ENCODE measurements at places on chromosomes 2 and 18.

GRCh38 chr2:82316586-82316985 is 2012.0 kb upstream of the LRRTM1 start:
- no peak for DNase-seq

- no peak for DNase-seq
These were observed 480.0 kb upstream of the HS6ST1 start for GRCh38 chr2:128798502-128799283.

DNA sequence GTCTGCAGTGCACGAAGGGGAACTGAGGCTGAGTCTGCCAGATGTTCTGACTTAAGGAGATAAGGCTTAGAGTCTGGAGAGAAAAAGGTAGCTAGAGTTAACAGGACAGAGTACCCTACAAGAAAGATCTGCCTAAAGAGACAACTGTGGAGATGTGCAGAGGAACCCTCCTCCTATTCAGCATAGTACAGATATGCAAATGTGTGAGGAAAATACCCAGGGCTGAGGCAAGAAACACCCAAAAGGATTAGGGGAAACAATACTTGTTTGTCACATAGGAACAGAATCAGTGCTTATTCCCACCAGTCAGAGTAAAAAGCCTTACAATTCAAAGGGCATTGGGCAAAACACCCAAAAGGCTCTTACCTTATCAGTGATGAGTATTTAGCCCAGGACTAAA is 67.8 kb downstream of the SS18 start:
- no peak for DNase-seq

- DNase-seq, result no peak
These were observed 26.0 kb downstream of the MARCO start for GRCh38 chr2:118968042-118968441.

DNA sequence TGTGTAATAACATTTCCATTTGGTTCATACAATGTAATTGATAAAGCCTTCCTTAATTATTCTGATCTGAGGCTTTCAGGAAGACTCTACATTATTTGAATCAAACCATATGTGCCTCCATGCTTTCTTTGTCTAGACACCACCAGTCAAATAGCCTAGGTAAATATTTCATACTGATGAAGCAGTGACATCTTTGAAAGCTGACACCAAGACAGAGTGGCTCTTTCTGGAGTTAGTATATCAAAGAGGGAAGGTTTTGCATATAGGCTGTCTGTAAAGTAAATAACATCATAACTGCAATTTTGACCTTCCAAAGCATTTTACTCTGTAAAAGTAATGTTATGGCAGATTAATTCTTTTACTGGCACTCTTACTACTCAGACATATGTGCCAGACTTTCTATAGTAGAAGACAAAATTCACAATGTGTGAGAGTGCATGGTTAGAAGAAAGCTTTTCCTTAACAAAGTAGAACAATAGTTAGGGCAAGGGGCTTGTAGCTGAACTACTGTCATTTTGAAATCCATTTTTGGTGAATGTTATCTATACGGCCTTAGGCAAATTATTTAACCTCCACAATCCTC is 177.3 kb downstream of the ERBB4 start:
- no peak for DNase-seq

- no peak for DNase-seq
These were observed 2108.8 kb upstream of the PIK3C3 start for GRCh38 chr18:39846265-39846664.

DNA sequence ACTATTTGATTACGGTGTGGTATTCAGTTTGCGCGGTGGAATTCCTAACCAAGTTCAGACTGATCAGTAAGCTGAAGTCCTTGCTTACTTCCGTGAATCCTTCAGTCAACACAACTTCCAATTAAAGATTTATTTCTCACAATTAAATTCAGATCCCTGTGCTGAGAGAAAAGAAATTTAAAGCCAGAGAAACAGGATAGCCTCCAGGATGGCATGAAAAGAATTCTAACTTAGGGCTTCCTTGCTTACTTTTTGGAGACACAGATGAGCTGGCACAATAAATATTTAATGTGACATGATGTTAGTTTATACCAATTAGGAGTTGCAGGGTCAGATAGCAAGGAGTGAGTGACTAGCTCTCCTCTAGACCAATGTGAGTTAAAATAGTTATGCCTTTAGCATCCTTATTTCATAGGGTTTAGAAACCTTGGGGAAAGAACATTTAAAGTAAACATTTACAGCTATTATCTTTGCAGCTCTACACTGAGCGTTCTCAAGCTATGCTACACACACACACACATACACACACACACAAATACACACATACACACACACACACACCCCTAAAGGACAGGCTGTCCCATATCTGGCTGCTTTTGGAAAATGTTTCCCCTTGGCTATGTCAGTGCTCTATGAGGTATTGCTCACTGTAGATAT is 151.0 kb downstream of the TRIB2 start:
- peak; percentile 36 for DNase-seq

GRCh38 chr2:10709290-10709939 is 12.0 kb upstream of the ATP6V1C2 start:
- no peak for DNase-seq

DNA sequence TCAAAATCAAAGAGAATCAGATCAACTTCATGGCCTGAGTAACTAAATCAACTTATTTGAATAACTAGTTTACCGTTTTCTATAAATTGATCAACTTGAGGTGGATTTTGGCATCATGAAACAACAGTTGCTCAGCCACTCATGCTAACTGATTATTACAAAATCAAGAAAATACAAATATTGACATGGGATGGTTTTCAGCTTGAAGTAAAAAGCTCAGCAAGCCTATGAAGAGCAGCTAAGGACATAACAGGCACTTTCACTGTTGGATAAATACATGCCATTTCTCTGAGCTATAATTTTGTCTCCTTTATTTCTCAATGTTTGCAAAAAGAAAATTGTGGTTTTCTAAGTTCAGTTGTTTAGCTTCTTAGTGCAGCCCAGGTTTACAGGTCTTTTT is 18.9 kb downstream of the SRD5A2 start:
- no peak for DNase-seq

DNA sequence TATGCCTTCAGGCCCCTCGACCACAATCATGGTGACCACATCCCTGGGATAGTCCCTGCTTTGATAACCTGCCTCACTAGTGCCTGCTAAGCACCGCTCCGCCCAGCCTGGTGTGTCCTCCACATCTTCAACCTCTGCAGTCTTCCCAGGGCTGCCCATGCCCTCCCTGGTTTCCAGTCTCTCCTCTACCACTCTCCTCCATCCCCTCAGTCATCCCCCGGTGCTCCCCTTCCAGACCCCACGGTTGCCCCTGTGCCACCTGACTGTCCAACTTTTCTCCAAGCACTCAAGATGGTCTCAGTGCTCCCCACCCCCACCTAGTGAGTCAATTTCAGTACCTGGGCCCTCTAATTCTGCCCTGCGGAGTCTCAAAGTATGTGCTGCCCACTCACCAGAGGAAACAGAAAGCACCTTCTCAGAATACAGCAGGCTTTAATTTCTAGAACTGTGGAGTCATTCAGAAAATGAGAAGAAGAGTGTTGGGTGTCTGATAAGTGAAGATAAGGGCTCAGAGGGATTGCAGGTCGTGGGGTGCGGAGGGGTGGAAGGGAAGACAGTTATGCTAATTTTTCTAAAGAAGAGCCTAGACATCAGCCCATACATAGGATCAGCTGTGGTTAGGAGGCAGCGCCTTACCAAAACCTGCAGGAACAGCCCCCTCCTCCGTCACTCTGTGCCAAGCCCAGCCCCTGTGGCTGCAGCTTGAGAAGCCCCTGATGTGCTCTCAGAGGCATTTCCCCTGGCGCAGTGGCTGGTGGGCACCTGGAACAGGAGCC is 53.6 kb upstream of the CAB39 start:
- DNase-seq, result no peak

- DNase-seq, result no peak
These were observed 563.1 kb upstream of the FAM98A start for GRCh38 chr2:34162231-34162630.

- DNase-seq, result peak; percentile 42
These were observed 147.1 kb downstream of the PHLPP1 start for GRCh38 chr18:62862466-62862865.

- no peak for DNase-seq
These were observed 68.7 kb upstream of the EDAR start for GRCh38 chr2:109057686-109058085.

GRCh38 chr2:233404222-233404621 is 49.9 kb downstream of the DGKD start:
- no peak for DNase-seq

DNA sequence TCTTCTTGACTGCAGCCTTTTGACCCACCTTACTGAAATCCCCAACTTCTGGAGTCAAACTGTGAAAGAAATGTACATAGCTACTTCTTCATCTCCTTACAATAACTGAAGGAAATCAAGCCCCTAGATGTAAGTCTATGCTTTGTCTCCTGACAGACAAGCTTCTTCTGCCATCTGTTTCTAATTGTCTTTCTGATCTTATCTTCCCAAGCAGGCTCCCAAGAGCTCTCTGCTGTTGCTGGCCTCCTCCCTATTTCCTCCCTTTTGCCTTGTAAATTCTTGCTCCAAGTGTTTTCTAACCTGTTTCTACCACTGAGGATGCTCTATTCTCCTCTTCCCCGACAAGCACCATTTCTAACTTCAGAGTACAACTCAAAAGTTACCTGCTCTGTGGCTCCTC is 77.4 kb upstream of the OSR1 start:
- DNase-seq, result peak; percentile 7

- no peak for DNase-seq
These were observed 88.5 kb downstream of the MEIS1 start for GRCh38 chr2:66523377-66523969.

GRCh38 chr2:27096748-27097297 is 10.3 kb downstream of the KHK start:
- DNase-seq, result no peak

DNA sequence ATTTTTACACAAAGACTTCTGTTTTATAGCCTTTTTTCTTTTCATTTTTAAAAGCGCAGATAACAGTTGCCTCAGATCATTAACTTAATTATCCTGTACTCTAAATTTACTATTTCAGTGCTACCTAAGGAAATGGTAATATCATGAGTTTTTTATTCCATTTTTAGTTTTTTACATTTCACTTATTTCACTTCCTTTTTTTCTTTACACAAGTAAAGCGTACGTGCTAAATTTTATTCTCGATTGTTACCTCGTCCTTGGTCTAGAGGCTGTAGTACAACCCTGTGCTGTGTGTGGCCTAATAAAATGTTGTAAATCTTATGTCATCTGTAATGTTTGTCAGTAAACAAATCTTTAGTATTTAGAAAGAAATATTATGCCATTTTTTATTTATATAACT is 49.2 kb downstream of the CRIM1 start:
- no peak for DNase-seq

- no peak for DNase-seq
These were observed 38.9 kb upstream of the PNO1 start for GRCh38 chr2:68118816-68119215.

- no peak for DNase-seq
These were observed 176.0 kb downstream of the UXS1 start for GRCh38 chr2:106018141-106018540.

GRCh38 chr18:40371673-40372072 is 1583.4 kb upstream of the PIK3C3 start:
- peak; percentile 73 for DNase-seq

- DNase-seq, result no peak
These were observed 188.8 kb downstream of the ACKR3 start for GRCh38 chr2:236758406-236758805.

DNA sequence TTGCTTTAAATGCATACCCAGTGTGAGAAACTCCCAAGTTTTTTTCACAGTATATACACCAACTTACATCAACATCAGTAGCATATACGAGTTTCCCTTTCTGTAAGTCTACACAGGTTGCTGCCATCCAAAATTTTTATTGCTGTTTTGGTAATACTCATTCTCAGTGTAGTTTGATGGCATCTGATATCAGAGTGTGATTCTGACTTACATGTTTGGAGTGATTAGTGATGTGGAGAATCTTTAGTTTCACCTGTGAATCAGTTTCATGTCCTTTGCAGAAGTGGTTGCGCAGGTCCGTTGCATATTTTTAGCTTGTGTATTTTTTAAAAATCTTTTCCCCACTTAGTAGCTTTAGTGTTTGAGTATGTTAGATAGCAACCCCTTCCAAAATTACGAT is 50.1 kb downstream of the CCDC74A start:
- no peak for DNase-seq

GRCh38 chr18:40962784-40963183 is 992.2 kb upstream of the PIK3C3 start:
- DNase-seq, result peak; percentile 41

DNA sequence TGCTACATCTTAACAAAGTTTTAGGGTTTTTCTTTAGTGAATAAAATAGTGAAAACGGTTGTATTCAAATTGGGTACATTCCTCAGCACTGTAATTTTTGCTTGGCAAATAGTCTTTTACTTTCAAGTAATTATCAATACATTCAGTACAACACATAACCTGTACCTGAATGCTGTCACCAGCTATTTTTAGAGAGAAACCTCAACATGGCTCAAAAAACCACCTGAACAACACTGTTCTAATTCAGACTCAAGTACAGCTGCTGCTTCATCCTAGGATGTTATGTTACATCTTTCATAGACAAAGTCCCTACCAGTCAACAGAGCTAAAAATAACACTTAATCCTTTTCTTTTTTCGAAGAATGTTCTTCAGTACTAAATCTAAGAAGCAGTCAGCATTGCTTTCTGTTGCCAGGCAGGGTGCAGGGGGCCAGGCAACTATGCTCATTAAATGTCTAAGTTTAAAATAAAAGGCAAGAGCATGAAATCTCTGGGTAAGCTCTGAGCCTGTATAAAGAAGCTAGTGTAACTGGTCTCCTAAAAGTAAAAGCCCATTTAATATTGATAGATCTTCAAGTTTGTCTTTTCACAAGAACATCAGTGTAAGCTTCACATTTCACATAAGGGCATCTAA is 20.5 kb downstream of the PDIA6 start:
- no peak for DNase-seq

GRCh38 chr2:40432921-40433483 is 18.9 kb downstream of the SLC8A1 start:
- no peak for DNase-seq

DNA sequence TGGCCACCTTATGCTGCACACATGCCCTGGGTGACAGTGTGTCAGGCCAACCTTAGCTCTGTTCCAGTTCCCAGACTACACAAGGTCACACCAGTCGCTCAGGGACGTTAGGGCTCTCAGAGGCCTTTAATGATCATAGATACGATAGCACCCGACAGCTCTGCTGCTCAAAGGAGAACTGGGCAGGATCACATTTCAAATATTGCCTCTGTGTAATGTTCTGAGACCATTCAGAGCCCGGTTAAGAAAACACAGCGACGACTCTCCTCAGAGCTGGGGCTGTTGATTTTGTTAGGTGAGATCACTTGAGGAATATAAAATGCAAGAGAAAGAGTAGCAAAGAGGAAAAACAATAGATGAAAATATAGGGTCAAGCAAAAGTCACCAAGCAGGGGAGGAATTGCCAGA is 166.6 kb upstream of the TANK start:
- peak; percentile 34 for DNase-seq

DNA sequence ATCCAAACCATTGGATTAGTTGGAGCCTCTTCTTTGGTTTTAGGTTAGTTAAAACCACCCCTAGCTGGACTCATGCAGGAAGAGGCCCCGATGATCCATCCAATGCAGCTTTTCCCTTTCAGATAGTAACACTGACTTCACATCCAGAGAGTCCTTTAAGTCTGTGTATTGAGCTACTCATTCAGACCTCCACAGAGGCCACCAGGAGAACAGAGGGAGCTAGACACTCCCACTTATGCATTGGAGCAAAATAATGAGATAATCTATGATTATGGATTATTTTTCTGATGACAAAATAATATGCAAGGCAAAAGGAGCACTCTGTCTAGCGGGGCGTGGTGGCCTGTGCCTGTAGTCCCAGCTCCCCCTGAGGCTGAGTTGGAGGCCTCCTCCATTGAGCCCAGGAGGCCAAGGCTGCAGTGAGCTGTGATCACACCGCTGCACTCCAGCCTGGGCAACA is 1.6 kb upstream of the ROCK2 start:
- no peak for DNase-seq
